ENCODE measurements at places on chromosomes 16 and 17.

GRCh38 chr17:32583053-32583452 lies 96.3 kb downstream of the CDK5R1 start:
- DNase-seq = no peak

DNA sequence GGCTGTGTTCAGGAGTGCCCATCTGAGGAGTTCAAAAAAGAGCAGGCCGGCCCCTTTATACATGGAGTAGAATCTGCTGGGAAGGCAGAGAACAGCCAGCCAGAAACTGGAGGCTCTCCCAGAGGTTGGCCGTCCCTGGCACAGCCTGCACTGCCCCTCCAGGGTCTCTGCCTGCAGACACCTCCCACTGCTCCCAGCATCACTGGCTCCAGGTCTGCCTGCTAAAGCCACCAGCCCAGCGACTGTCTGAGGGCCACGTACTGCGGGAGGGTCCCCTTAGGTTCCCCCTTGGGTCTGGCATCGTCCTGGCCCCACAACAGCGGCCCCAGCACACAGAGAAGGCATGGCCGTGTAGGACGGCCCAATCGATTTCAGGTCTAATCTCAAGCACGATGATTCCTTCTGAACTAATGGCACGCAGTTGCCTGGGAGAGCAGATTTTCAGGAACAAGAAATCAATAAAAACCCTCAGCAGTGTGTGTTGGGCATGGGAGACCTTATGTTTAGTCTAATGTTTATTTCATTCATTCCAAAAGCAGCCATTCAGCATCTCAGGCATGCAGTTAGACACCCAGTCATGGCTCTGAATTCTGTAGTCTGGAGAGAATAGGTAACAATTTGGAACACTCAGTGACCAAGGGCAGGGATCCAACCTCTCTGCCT lies 95.6 kb downstream of the PGS1 start:
- DNase-seq = no peak

DNA sequence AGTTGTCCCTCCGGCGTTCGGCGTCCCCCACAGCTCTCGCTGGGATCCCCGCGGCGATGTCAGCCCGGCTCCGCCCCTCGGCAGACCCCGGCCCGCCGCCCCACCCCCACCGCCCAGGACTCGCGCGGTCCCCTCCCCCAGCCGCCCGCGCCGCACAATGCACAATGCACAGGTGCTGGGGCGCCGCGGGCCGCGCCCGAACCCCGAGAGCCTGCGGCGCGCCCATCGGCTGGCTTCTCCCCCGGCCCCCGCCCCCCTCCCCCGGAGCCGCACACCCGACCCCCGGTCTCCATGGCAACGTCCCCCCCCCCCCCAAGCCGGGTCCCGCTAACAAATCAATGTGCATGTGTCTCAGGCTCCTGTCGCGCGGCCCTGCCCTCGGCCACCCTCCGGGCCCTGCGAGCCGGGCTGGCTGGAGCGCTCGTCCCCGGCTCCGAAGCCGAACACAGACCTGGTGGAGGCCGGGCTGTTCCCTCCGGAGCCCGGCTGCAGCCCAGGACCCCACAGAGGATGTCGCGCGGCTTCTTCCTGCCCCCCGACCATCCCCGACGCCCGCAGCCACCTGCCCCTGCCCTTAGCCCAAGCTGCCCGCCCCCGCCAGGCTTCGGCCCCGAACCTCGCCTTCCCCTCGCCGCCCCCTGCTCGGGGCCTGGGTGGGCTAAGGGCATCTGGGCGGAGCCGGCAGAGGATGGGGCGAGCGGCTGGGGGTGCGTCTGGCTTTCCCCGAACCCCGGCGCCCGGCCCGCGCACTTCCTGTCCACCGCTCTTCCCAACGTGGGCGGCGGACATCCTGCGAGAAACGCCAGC lies 818 bp upstream of the CBX8 start:
- no peak for DNase-seq

GRCh38 chr16:85570735-85571562 lies 42.2 kb upstream of the GSE1 start:
- no peak for DNase-seq

DNA sequence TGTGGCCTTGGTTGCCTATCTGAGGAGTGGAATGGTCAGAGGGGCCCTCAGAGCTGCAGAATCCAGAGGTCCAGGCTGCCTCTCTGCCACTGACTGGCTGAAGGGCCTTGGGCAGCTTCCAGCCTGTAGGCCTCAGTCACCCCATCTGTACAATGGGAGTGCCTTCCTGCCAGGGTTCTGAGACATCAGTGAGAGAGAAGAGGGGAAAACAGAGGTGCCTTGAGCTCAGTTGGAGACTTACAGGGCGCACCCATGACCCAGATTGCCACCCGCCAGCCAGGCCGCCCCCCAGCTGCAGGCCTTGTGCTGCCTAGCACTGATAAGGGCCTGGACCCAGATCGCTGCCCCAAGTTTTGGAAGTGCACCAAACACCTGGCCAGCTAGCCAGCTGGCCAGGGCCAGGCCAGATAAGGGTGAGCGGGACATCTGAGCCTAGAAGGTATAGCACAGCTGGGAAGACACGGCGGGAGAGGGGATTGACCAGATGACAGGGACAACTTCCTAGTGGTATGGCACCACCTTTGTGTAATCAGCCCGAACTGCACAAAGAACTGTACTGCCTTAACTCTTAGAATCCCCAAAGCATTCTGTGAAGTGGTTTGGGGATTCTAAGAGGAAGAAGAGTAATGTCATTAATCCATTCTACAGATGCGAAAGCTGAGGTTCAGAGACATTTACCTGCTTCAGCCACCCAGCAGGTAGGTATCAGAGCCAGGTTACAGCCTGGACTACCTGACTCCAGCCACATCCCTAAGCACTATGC lies 1.4 kb downstream of the SLC4A1 start:
- no peak for DNase-seq

DNA sequence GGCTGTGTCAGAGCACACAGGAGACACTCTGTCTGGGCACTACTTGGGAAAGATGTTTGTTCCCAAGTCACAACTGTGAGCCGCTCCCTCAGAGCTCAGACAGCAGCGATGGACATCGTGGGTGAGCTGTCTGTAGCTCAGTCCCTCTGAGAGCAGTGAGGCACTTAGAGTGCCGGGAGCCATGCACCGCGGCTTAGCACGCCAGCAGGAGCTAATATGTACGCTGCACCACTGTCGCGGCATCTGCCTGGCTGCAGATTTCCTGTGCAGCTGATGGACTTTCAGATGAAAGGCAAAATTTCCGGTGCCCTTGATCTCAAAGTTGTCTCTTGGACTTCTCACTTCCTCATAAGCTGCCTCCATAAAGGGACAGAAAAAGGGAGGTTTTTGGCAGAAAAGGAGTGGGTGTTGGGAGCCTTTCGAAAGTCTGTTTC lies 92.8 kb upstream of the ZNF469 start:
- DNase-seq = no peak

DNA sequence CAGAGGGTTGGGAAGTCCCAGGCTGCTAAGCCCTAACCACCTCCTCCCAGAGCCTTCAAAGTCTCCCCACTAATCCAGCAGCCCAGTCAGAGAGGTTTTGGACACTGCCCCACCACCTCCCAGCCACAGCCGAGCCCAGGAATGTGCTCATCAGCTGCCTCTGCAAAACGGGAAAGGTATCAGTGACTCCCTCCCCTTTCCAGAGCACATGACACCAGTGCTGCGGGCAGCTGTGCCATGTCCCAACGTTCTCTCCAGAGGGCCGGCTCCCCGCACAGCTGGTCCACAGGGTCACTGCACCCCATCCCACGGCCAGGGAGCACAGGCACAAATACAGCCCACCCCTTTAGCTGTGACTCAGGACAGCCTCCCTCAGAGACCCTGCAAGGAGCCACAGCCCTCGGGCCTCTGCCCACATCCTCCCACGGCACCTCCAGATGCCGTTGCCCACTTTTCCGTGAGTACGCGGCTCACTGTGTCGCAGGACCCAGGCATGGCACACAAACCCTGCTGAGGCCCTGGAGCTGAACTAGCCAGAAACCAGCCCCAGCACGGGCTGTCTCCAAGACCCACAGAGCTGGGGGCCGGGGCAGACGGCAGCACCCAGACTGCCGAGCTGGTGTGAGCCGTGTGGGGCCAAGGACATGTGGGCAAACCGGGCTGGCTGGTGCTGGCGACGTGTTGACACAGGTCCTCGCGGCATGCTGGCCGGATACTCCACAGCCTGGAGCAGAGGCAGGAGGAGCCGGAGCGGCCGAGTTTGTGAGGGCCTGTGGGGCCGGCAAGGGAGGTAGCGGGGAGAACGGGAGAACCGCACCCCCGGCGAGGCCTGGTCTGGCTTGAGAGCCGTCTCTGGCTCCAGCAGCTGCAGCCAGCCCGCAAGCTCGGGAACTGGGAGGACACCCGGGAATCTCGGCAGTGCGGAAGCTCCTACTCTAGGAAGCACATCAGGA lies 6.3 kb upstream of the PPP1R27 start:
- DNase-seq = no peak

GRCh38 chr17:50903604-50904517 lies 37.7 kb upstream of the TOB1 start:
- no peak for DNase-seq

DNA sequence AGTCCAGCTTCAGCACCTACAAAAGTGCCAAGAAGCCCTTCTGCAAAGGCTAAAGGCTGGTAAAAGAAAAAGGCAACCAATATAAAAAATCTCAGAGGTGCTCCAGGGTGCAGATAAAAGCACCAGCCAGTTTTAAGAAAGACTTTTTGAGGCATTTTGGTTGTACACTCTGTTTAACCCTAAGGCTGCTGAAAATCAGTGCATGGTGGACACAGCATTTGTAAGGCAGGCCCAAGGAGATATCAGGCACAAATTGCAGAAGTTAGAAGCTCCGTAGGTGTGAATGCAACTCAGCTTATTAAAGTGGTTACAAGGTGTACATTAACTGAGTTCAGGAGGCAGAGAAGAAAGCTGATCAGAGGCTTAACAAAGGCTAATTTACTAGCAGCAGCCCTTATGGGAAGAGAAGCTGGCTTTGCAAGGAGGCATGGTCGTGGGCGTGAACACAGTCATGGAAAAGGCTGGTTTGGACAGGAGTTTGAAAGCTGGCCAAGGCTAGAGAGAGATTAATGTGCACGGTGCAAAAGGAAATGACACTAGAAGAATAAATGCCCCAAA lies 21.1 kb downstream of the ACSM1 start:
- no peak for DNase-seq

DNA sequence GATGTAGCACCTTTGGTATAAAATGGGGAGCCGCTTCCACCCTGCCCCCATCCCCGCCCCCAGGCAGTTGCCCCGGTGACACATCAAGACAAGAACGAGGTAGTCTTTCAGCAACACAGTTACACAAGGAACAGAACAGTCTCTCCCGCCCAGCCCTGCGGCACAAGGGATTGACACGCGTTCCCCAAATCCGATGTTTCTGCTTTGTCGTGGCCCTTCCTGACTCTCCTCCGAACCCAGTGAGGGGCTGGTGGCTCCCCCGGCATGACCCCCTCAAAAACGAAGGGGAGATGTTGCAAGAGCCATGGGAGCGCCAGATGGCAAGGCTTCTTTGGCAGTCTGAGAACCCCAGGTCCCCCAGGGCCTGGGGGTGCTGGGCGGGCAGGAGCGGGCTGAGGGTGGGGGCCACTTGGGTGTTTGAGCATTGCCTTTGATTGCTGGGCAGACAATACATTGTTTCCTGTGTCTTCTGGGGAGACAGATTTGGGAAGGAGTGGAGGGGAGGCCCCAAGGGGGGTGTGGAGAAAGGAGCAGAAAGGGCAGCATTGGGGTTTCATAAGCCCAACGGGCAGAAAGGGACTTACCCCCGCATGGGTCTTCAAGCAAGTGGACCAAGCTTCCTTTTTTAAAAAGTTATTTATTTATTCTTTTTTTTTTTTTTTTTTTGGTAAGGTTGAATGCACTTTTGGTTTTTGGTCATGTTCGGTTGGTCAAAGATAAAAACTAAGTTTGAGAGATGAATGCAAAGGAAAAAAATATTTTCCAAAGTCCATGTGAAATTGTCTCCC lies 16.6 kb downstream of the COL1A1 start:
- DNase-seq = no peak

GRCh38 chr16:78552106-78552675 lies 452.7 kb downstream of the WWOX start:
- no peak for DNase-seq

- no peak for DNase-seq
Observed at GRCh38 chr17:35293151-35293847, 50.4 kb downstream of the SLFN5 start.

DNA sequence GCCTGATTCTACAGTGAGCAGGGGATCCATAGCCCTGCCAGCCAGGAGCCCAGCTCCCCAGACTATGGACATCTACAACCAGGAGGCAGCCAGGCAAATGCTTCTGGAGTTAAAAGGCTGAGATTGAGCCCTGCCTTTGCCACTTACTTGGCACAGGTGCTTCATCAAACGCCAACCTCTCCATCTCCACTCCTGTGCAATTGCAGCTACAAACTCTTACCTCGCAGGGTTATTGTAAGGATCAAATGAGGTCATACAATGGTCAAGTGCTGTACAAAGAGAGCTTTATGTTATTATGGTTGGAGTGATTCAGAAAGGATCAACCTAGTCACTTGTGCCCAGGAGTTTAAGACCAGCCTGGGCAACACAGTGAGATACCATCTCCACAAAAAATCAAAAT lies 9.8 kb upstream of the MYO18A start:
- no peak for DNase-seq

DNA sequence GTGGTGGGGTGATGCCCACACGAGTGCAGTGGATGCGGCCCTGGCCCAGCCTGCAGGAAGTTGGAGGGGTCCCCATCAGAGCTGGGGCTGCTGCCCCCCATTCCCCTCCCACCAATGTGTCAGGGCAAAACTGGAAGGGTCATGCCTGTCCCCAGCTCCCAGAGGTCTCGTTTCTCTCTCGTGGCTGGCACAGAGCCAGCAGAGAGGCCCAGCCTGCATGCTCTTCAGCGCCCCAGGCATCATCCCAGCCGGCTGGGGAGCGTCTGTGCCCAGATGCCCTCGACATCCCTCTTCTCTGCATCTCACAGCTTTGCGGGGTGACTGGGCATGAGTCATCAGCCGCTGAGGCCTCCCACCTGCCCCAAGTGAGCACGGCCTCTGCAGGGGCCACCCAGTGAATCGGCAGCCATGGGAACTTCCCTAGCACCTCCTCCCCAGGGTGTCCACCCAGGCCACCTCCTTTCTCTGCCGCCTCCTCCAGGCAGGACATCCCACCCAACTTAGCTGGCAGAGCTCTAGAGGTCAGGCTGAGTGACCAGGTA lies 9.8 kb upstream of the CSNK1D start:
- no peak for DNase-seq
